ENCODE measurements at places on chromosomes 16 and 17.

DNA sequence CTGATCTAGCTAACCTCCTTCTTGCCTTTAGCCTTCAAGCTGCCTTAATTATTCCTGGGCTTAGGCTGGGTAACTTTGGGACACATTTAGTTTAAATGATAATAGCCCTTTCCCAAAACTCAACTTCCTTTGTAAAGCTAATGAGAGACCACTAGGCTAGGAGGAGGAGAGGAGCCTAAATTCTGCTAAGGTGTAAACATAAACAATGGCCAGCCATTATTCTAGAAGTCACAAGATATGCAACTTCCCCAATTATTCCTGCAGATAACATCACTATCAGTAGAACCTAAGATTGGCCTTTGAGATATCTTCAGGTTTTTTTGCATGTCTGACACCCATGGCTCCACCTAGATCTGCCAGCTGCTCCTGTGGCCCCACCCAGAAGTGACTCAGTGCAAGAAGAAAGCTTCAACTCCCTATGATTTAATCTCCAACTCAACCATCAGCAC, 131.2 kb upstream of the FAM20A start:
- DNase-seq: no peak

GRCh38 chr17:51107778-51108177, 12.9 kb downstream of the SPAG9 start:
- DNase-seq: no peak

GRCh38 chr17:27155866-27156265, 138.0 kb upstream of the WSB1 start:
- DNase-seq: no peak

DNA sequence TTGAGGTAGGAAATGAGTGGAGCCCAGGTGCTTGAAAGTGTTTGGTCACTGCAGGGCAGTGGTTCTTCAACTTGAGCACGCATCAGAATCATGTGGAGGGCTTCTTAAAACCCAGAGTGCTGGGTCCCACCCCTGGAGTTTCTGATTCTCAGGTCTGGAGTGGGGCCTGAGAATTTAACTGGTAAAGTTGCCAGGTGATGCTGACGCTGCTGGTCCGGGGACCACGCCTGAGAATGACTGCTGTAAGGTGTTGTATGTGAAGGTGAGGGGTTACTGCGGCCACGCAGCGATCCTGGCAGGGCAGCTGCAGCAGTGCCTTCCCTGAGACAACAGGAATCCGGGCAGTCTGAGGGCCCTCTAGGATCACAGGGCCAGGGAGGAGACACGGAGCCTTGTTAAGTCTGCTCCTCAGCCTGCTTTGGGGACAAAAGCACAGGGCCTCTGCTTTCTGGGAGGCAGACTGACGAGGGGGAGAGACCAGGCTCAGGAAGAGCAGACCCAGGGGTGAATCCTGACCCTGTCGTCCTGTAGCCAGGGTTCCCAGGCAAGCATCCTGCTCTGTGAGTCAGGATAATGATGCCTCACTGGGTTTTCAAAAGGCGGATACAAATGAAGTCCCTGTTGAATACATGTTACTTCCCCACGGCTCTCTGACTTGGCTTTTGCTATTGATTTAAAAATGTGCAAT, 16.2 kb downstream of the CCDC42 start:
- DNase-seq: no peak

- no peak for DNase-seq
Measured at GRCh38 chr16:67444259-67445125, 13.6 kb downstream of the HSD11B2 start.

DNA sequence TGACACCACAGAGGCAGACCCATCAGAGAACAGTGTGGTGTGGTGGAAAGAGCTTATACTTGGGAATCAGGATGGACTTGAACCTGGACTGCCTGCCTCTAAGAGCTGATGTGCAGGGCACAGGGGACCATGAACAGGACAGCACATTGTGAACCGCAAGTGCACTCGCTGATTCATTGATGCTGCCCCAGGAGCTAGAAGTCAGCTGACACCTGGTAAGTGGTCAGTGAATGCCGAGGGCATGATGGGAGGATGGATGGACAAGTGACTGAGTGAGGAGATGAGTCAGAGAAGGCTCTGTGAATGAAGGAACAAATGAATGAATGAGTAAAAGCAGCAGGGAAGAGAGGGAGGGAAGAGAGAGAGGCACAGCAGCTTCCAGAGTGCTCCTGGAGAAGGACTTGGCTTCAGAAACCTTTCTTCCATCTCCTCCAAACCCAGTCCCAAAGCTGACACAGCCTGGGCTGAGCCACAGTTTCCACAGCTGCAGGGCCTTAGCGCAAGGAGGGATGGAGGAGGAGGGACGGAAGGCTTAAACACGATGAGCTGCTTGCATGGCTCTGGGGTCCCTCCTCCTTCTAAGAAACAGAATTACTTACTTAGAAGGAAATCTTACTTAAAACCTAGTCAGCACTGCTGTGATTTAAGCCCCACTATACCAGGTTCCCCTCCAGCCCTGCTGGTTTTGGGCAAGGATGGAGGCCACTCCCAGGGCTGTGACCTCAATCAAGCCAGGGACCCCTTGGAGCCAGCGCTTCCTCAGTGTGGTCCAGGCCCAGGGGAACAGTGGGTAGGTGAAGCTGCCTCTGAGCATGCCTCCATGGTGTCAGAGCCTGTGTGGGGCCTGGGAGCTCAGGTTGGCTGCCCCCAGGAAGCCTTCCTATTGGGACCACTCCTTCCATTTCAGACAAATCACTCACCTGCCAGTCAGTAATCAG, 184.6 kb downstream of the TMEM132E start:
- DNase-seq: no peak

DNA sequence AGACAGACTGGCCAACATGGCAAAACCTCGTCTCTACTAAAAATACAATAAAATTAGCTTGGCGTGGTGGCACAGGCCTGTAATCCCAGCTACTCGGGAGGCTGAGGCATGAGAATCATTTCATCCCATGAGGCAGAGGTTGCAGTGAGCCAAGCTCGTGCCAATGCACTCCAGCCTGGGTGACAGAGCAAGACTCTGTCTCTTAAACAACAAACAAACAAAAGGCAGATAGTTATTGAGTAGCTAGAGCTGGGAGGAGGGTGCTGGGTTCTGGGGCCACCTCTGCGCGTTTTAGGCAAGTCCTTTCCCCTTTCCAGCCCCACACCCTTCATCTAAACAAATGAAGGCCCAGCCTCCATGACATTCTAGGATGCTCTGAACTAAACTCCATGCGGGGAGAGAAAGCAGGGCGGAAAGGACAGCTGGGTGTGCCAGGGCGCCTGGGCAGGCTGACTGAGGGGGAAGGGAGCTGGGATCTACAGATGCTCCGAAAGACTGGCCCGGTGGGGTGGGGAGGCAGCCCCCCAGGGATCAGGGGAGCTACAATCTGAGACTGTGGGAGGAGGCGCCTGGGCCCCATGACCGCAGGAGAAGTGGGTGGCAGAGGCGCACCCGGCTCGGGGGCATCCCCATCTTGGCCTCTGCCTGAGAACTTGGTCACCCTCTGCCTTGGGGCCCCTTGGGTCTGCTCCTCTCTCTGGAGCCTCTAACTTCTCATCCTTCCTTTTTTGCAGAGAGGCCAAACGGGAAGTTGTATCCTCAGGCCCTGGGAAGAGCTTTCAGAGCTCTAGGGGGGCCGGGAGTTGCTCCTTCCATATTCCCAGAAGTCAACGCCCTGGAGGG, 910 bp downstream of the ITGAL start:
- DNase-seq: no peak

GRCh38 chr16:86025706-86026105, 126.7 kb downstream of the IRF8 start:
- no peak for DNase-seq

- no peak for DNase-seq
Measured at GRCh38 chr17:76255801-76256429, 9.2 kb upstream of the UBALD2 start.
